Activated T-cell treated with anti-CD3 and anti-CD28 coated beads, Interleukin-2, amount 50 U/mL, for 48 hours (primary cell): ENCODE measurements at places on chromosomes 11 and 22.

DNA sequence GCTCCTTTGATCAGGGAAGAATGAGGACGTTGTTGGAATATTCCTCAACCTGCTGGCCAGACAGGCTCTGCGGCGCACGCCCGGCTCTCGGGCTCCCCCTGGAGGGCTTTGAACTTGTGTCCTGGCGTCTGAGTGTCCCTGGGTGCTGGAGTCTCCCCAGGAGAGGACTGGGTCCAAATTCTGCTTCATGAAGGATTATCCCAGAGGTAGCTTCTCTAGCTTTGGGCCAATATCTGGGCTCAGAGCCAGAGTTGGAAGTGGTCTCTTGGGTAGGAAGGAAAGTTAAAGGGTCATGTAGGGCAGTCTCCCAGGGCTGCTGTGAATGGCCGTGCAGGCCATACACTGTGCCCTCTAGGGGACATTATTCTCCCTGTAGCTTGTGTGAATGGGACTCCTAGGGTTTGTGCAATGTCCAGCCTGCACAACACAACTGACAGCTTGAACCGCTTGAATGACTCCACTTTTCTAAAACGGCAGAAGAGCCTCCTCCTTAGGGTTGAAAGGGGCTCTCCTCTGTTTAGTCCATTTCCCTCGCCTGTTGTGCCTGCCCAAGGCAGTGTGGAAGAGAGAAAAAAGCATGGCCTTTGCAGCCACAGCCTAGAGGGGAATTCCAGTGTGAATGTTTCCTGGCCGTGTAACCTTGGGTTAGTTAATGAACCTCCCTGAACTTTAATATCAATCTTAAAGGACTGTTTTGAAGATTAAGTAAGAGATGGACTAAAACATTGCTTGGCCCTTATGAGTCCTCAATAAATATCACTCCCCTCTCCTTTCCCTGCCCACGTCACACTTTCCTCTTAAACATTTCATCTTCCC lies 111.2 kb upstream of the THY1 start:
- peak; percentile 81 for DNase-seq

- DNase-seq: no peak
Measured at GRCh38 chr22:42385696-42386095, 46.5 kb downstream of the NFAM1 start.

DNA sequence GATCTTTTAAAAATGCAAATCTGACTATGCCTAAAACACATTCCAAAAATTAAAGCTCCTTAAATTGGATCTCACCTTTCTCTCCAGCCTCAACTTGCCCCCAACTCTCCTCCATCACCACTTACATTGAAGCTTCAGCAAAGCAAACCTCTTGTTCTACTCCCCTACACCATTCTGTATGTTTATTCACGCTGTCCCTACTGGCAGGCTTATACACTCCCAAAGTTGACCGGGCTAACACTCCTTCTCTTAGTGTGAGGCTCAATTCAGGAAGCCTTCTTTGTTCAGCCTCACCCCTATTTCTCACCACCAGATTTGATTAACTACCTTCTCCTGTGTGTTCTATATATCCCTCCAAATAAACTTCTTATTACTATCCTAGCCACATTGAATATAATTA lies 1.8 kb upstream of the GDPD4 start:
- DNase-seq: no peak

DNA sequence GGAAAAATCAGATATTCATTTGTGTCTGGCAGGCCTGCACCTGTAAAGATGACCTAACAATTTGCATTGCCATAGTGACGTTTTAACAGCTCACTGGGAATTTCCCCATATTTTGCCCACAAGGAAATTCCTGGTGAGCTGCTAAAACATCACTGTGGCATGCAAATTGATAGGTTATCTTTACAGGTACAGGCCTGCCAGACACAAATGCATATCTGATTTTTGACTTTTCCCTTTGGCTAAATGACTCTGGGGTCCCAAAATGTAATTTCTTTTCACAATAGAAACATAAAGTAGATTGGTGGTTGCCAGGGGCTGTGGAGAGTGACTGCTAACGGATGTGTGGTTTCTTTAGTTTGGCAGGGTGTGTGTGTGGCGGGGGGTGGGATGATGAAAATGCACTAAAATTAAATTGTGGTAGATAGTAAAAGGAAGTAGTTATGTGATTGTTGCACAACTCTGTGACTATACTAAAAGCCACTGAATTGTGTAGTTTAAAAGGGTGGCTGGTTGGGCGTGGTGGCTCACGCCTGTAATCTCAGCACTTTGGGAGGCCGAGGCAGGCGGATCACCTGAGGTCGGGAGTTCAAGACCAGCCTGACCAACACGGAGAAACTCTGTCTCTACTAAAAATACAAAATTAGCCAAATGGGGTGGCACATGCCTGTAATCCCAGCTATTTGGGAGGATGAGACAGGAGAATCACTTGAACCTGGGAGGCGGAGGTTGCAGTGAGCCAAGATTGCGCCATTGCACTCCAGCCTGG lies 18.5 kb upstream of the FEZ1 start:
- DNase-seq: peak; percentile 55
